ENCODE measurements at places on chromosomes 16 and 17.

DNA sequence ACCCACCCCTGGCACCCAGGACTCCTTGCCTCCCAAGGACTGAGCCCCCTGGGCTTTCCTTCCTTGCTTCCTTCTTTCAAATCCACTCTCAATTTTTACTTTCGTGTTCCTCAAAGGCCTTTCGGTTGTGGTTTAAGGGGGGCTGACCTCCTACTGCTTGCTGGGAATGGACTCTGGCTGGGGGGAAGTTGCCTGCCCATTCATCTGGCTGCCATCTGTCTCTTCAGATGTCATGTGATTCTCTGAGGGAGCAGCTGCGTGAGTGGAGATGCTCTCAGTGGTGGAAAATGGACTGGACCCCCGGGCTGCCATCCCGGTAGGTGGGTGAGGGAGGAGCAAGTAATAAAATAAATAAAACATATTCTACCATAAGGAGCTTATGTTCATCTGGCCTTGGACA is 93.8 kb upstream of the RPRML start:
- peak; percentile 67 for DNase-seq

GRCh38 chr17:50708050-50709000 is 611 bp upstream of the ANKRD40 start:
- DNase-seq, result peak; percentile 57

- DNase-seq, result peak; percentile 61
Measured at GRCh38 chr17:42456223-42457106, 2.2 kb upstream of the ATP6V0A1 start.

GRCh38 chr17:7445619-7445968 is 733 bp downstream of the CHRNB1 start:
- DNase-seq, result no peak

- DNase-seq, result no peak
Measured at GRCh38 chr16:86044241-86044671, 145.3 kb downstream of the IRF8 start.

Data from globus pallidus (tissue), 1 donor.